Mesangial cell (primary cell): ENCODE measurements at places on chromosomes 3 and 15. TPM values are rescaled to one million over a fixed set of nuclear protein-coding genes. Genes with fewer than 3 reads are reported as not detected.

The KNL1 gene
- 1.3 and 27.4 TPM in 2 replicates for total RNA-seq

The NLGN1 gene
- total RNA-seq, result 0.81 and 3.5 TPM in 2 replicates

The DCLK3 gene
- under 0.01 TPM in 1 of 2 replicates, not detected in the other for total RNA-seq

The CAMK2N2 gene
- total RNA-seq, result 0.16 and 0.38 TPM in 2 replicates

The ZSCAN2 gene
- total RNA-seq, result 13.7 and 18.9 TPM in 2 replicates

The FANCI gene
- total RNA-seq, result 4.9 and 33.1 TPM in 2 replicates

The NAALADL2 gene
- 0.33 and 1.1 TPM in 2 replicates for total RNA-seq

The TLR9 gene
- total RNA-seq, result not detected in 2 replicates

The ADAMTS9 gene
- 5.4 and 20.3 TPM in 2 replicates for total RNA-seq

The PAK2 gene
- 38.3 and 44.6 TPM in 2 replicates for total RNA-seq

The MYLK gene
- total RNA-seq, result 98.6 and 155 TPM in 2 replicates

The FAM131A gene
- 15.6 and 19.6 TPM in 2 replicates for total RNA-seq

The C3orf85 gene
- not detected in 2 replicates for total RNA-seq

The INSYN1 gene
- 0.81 and 3.8 TPM in 2 replicates for total RNA-seq

The MAP2K1 gene
- 26.1 and 42.0 TPM in 2 replicates for total RNA-seq

The GABRG3 gene
- total RNA-seq, result not detected in 2 replicates

The SKOR1 gene
- total RNA-seq, result 0.25 TPM in 1 of 2 replicates, not detected in the other

The MTHFS gene
- total RNA-seq, result 18.3 and 29.8 TPM in 2 replicates

The CLDN16 gene
- 0.16 and 1.3 TPM in 2 replicates for total RNA-seq

The SHC4 gene
- total RNA-seq, result 1.3 and 3.4 TPM in 2 replicates

The GOLGA8J gene
- not detected in 2 replicates for total RNA-seq

The TOP2B gene
- total RNA-seq, result 33.2 and 34.5 TPM in 2 replicates

The PPP2R3A gene
- 9.6 and 10.4 TPM in 2 replicates for total RNA-seq

The CKMT1B gene
- total RNA-seq, result 0.89 TPM in 1 of 2 replicates, not detected in the other

The CCR8 gene
- total RNA-seq, result not detected in 2 replicates

The USP50 gene
- total RNA-seq, result not detected in 2 replicates

The RTP3 gene
- not detected in 2 replicates for total RNA-seq

The HTR3E gene
- total RNA-seq, result not detected in 2 replicates

The SLC51A gene
- not detected in 2 replicates for total RNA-seq

The RBMS3 gene
- total RNA-seq, result 23.1 and 28.4 TPM in 2 replicates
